ENCODE measurements at places on chromosomes 3 and 15.

DNA sequence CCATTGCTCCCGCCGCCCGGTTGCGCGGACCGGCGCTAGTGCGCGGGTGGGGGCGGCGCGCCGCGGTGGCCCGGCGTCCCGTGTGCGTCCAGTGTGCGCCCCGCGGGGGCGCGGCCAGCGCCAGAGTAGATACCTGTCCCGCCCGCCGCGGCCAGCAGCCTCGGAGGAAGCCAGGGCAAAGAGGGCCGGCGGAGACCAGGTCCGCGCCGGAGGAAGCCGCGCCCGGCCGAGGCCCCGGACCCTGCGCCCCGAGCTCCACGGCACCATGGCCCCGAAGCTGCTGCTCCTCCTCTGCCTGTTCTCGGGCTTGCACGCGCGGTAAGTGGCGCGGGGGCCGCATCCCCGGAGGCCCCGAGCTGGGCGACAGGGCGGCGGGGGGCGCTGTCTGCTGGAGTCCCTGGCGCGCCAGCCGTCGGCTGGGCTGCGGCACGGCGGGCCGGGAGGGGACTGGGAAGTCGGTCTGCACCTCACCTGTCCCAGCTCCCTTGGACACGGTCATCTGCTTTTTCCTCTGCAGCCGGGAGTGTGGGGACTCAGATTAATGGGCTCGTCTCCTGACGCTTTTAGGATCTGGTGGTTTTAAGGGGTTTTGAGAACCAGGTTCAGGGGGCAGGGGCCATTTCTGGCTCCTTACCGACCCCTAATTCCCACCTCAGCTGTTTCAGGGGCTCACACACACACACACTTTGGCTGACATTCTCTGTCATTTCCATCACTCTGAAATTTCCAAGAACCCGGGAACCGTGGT is 464 bp downstream of the GABRG3 start:
- DNase-seq: no peak

- DNase-seq: peak; percentile 65
Observed at GRCh38 chr3:164458986-164459385, 619.3 kb downstream of the SI start.

DNA sequence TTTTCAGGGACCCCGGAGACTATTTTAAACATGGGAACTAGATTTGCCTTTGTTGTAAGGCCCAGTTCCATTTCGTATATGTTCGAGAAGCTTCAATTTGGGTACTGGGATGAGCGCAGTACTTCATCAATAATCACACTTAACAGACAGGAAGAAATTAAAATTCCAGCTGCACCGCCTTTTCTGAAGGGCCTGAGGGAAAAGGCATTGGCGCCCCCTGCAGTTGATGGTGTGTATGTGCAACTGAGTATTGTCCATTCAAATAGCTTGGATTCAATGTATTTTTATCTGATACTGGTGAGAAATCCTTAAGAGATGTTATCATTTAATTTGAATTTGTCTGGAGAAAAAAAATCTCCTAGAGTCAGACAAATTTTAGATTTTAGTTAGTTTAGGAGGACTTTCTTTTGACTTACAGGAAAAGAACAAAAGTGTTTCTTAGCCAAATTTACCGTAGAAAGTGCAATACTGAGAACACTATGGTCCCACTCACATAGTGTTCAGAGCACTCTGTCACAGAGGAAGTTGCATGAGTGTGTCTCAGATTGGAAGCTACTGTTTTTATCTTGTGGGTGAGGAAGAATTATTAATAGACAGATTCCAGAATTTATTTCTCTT is 5.4 kb upstream of the ALDH1A2 start:
- DNase-seq: no peak

GRCh38 chr15:31452595-31453557 is 126.2 kb downstream of the KLF13 start:
- no peak for DNase-seq

DNA sequence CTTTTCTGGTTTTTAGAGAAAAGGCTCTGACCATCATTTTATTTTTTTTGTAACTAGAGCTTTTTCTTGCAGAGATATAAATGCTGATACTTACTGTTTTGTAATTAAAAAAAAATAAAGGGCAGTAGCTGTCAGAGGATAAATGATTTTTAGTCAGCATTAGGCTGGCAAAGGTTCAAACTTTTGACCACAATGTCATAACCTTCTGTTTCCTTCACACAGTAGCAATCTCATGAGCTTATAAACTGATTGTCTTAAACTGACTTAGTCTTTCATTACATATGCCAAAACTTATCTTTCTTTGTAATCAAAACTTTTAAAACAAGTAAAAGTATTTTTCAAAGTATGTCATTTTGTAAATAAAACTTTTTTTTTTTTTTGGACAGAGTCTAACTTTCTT is 841.9 kb downstream of the OTOL1 start:
- no peak for DNase-seq

DNA sequence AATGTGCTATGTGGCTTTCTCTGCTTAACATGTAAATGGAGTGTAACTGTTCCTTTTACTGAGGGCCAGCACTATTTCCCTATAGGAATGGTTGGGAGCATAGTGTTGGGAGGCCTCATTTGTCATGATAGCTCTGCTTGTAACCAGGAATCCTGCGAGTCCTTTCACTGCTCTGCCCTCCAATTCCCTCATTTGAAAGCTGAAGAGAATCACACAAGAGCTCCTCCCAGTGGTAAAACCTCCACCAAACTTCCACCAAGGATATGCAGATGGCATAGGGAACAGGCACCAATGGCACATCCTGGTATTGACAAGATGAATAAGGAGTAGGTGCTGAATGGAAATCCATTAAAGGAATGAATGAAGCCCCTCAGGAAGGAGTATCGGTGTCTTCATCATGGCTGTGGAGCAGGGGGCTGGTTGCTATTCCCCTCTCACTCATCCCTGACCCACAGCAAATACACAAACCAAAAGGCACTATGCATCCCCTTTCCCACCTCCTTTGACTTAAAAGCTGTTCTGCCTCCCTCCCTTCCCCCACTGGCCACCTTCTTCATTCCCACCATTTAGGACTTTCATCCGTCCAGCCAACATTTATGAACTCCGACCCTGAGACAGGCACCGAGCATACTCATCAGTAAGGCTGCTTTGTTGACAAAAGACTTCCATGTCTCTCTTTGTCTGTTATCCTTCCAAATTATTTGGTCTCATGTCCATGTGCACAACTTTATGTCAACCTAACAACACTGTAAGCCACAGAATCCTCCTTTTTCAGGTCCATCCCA is 560.8 kb downstream of the FOXP1 start:
- no peak for DNase-seq

DNA sequence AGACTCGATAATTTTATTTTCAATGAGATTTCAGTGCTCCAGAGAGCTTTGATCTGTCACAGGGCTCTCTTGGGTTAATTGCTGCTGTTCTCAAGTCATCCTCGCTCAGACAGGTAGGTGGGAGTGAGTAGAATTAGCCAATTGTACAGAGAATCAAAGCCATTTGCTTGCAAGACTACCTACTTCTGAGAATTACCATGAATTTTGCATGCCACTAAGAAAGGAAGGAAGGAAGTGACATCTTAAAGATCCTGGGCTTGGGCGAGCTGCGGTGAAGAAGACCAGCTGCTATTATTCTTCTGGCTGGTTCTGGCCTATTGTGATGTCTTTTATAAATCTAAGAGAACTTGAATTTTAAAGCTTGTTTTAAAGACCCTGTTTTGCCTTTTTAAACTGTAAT is 154.1 kb upstream of the LPP start:
- DNase-seq: no peak

DNA sequence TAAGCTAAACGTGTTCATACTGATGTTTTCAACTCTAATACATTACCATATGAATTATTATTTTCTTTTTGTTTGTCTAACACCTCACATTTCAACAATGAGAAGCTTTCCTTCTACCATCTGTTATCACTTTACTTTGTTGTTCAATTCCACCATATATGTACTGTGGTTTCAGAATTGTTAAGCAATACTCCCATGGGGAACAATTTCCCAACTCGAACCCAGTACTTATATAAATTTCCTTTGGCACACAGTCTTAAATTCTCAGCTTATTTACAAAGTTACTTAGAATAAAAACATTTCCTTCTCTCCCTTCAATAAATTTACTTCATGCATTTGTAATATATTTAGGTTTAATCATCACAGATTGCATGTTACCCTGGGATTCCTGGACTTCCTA is 1764.4 kb downstream of the OTOL1 start:
- DNase-seq: no peak

DNA sequence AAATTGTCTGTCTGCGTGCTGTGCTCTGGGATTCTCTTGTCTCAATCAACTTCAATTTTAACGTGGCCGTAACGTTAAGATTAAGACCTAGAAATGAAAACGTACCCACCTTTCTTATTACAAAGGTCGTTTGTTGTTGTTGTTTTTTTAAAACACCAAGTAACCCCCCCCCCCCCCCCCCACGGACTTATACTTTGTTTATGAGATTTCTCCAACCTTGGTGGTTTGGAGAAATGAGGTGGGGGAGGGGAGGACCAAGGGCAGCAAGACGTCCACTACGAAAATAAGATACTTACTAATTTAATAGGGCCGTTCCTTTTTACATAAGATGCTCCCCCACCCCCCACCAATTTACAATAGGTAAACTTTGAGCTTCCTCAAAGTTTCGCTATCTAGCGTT is 244.4 kb upstream of the TOPAZ1 start:
- no peak for DNase-seq

GRCh38 chr3:30539772-30540171 is 66.6 kb upstream of the TGFBR2 start:
- DNase-seq: peak; percentile 52

GRCh38 chr3:116059421-116060096 is 385.7 kb downstream of the LSAMP start:
- DNase-seq: peak; percentile 81

- no peak for DNase-seq
Observed at GRCh38 chr3:143751643-143752178, 96.6 kb downstream of the SLC9A9 start.

DNA sequence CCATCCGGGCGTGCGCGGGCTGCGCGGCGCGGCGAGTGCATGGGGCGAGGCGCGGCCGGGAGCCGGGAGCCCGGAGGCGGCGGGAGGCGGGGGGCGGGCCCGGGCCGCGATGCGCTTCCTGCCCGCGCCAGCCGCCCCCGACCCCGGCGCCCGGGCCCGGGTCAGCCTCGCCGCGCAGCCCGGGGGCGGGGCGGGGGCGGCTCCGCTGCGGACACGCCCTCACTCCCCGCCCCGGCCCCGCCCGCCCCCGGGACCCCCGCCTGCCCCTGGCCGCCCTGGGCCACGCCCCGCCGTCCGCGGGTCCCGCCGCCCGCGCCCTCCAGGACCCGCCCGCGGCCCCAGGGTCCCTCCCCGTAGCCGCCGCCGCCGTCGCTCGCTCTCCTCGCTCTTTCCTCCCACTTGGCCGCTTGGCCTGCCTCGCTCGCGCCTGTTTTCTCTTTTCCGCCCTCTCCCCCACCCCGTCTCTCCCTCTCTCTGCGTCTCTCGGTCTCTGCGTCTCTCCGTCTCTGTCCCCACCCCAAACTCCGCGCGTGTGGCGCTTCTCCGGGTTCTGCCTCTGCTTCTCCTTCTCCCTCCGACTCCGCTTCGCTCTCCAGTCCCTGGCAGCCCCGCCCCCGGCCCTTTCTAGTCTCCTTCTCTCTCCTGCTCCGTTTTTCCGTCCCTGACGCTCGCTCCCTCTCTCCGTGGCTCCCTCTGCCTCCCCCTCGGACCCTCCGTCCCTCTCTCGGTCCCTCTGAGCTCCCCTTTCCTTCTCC is at the start of gene PLXND1:
Gene PLXND1, minus strand, starts transcription at position 41 of the 755 bp plus-strand sequence. Its CDS starts 37 bp downstream, at position 4.
- no peak for DNase-seq

DNA sequence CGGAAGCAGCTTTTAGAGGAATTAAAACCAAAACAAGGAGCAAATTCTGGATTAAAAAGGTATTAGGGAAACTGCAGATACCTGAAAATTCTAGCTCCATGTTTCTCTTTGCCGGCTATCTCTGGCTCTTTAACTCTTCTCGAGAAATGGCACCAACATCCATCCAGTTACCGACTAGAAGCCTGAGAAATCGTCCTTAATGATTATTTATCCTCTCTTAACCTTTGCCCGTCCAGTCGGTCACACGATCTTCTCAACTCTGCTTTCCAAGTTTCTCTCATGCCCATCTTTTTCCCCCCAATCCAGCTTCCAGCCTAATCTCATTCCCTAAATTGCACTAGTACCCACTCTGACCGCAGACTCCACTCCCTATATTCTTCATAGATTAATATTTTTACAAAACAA is 596 bp upstream of the SGO1 start:
- DNase-seq: no peak

GRCh38 chr3:13011573-13012220 is 61.5 kb downstream of the IQSEC1 start:
- DNase-seq: no peak

GRCh38 chr3:155423526-155424322 is 130.2 kb upstream of the STRIT1 start:
- no peak for DNase-seq

DNA sequence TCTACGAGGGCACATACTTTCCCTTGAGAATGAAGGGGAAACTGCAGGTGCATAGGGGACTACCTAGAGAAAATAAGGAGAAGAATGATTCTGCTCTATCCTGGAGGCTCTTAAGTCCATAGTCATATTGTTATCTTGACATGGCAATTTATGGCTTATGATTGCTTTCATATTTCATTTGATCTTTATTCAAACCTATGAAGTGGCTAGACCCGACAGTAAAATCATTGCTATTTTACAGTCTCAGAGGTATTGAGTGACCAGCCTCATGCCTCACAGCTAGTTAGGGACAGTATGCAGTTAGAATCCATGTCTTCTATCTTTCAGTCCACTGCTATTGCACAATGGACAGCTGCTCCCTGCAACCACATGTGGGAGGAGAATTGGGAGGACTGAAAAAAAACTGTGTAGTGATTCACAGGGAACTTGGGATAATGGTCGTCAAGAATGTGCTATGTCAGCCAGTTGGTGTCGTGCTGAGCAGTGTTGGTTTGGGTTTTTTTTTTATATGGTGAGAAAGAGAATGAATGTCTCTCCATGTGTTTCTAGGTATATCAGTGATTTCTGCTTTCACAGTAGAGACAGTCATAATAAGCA is 63.2 kb upstream of the SPPL2A start:
- DNase-seq: peak; percentile 76

GRCh38 chr15:75578173-75578947 is 755 bp downstream of the PTPN9 start:
- no peak for DNase-seq
